ENCODE measurements at places on chromosomes 7 and 10.

DNA sequence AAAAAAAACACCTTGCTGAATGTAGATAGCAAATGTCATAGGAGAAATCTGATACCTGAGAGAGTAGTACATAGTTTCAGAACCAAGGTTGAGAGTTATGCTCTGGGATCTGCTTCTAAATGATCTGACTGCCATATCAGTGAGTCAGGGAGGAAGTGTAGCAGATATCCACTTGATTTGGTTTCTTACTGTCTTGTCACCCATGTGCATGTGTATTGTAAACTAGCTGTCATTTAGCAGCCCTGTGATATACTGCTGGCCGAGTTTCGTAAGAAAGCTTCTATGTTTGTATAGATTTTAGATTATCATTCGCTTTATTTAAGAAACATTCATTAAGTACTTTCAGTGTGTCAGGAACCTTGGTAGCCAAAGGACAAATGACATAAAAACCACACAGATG, 42.0 kb downstream of the SP4 start:
- DNase-seq, result no peak

GRCh38 chr10:43167498-43167889, 29.2 kb downstream of the CSGALNACT2 start:
- DNase-seq, result no peak

GRCh38 chr7:90622670-90623069, 26.5 kb downstream of the CDK14 start:
- no peak for DNase-seq

DNA sequence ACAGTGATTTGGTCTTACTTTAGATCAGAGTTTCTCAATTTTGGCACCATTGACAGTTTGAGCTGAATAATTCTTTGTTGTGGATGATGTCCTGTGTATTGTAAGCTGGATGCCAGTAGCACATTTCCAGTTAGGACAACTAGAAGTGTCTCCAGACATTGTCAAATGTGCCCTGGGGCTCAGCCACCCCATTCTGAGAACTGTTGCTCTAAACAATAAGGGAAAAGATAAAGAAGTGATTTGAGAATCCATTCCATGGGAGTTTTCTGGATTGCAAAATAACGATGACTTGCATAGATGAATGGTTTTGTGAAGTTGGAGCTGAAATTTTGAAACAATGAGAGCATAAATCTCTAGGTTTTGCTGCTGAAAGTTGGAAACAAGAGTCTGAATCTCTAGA, 44.6 kb downstream of the NUP205 start:
- DNase-seq, result no peak

DNA sequence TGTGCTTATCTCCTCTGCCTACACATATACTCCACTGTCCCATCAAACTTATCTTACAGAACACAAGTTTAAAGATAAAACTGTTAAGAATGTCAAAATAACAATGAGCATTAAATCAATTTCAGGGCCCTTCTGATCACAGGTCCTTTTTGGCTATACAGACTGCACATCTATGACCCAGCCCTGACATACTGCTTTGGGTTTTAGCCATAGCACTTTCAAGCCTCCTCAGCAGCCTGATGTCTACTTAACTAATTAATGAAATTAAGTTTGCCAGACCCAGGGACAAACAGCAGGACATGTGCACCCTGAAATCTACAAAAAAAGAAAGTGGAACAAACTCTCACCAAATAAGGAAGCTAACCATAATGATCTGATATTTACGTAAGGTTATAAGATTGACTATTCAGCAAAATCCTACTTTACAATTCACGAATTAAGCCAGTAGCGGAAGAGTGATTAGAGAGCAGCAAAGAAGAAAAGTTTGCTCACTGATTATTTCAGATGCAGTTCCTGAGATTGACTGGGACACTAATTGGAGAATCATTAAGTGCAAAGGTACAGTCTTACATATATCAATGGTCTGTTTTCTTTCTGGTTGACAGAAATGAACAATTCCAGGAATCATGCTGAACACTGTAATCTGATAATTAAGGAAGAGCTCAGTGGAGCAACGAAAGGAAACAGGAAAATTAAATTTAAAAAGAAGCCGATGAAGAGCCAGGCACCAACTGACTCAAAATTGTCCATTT, 669.3 kb upstream of the LRRN3 start:
- DNase-seq, result no peak

- no peak for DNase-seq
Observed at GRCh38 chr10:84258034-84258695, 13.3 kb downstream of the RGR start.

DNA sequence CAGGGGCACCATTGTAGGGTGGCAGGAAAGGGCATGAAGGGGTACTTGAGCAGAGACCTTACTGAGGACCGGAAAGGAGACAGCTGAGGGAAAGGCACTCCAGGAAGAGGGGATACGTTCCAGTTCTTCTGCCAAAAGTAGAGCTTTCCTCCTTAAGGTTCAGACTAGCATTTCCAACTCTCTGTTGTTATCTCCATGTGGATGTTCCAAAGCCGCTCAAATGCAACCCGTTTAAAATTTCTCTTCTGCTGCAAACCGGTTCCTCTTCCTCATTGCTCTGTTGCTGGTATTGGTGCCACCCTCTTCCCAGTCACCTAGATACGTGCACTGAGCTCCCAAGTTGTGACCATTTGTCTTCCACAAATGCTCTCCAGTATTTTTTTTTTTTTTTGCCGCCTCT, 47.5 kb downstream of the TMEM209 start:
- no peak for DNase-seq

DNA sequence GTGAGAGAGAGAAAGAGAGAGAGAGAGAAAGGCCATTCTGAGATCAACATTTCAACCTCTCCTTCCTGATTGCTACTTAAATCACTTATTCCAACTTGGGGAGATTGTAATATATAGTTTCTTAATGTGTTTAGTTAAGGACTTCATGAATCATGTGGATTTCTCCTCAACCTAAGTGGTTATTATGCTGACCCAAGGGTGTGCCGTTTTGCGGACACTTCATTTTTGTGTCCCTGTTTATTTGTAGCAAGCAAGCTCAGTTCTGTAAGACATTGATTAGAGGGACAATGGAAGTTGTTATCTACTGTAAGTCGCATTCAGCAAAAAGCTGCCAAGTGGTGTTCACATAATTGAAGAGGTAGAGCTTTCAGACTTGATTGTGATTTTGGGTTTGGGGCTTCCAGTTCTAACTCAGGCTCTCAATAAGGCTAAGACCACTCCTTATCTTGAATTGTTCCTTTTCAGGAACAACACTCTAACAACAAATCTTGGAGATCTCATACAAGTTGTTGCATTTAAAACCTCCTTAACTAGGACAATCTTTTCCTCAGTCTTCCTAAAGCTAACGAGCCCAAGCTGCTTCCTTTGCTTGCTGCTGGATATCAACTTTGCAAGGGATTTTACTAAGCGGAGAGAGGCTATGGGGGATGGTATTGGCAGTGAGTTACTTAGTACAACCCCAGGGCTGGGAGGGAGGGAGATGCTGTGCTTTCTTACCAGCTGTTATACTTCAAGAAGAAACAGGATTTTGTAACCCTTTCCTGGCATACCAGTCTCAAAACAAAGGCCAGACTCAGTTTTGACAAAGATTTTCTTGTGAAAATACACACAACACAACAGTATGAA, 19.8 kb upstream of the COL1A2 start:
- DNase-seq, result no peak

GRCh38 chr10:11018432-11018841, 765 bp downstream of the CELF2 start:
- DNase-seq, result no peak

DNA sequence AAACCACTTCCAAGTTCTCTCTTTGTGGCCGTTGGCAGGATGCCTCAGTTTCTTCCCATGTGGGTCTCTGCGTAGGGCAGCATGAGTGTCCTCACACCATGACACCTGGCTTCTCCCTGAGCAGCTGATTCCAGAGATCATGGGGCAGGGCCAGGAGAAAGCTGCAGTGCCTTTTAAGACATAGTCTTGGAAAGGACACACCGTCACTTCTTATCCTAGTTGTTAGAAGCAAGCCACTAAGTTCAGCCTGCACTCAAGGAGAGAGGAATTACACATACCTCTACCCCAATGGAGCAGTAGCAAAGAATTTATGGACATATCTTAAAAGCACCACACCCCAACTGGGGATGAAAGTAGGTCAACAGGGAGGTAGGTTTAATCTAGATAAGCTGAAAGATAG, 16.4 kb downstream of the NODAL start:
- DNase-seq, result no peak

DNA sequence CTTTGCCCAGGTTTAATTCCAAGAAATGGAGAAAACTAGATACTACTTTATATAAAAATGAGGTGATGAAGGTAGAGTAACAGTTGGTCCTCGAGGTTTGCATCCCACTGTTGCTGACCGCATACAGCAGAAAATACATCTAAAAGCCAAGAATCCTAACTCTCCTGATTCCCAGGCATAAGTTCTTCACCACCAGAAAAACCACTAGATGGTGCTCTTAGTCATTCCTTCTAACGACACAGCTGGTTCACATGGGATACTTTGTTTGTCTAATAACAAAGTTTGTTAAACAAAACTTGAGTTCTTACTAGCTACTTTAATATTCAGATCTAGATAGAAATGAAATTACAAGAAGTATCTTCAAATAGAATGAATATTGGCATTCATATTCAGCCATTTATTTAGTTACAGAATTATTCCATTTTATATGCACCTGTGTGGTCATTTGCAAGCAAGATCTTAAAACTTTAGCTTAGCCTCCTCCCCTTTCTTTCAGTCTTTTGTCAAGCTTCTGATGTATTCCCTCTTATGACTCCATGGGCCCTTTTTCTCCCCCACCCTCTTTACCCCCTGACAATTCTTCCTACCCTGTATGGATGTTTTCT, 54.1 kb upstream of the CYP26C1 start:
- no peak for DNase-seq

- no peak for DNase-seq
Observed at GRCh38 chr7:105935250-105935649, 27.8 kb upstream of the CDHR3 start.

DNA sequence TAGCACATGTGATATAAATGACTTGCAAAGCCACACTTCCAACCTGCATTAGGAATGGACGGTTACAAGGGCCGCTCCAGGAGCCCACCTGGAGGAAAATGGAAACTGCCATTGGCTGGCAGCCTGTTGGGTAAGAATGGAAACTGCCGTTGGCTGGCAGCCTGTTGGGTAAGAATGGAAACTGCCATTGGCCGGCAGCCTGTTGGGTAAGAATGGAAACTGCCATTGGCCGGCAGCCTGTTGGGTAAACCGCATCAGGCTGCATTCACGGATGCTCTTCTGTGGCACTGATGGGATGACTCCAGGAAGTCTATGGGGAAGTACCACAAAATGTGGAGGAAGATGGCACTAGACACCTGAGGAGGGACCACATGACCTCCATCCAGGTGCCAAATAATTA, 143.1 kb downstream of the DPP6 start:
- no peak for DNase-seq

GRCh38 chr7:114087653-114088469, 169.1 kb upstream of the PPP1R3A start:
- DNase-seq, result no peak

DNA sequence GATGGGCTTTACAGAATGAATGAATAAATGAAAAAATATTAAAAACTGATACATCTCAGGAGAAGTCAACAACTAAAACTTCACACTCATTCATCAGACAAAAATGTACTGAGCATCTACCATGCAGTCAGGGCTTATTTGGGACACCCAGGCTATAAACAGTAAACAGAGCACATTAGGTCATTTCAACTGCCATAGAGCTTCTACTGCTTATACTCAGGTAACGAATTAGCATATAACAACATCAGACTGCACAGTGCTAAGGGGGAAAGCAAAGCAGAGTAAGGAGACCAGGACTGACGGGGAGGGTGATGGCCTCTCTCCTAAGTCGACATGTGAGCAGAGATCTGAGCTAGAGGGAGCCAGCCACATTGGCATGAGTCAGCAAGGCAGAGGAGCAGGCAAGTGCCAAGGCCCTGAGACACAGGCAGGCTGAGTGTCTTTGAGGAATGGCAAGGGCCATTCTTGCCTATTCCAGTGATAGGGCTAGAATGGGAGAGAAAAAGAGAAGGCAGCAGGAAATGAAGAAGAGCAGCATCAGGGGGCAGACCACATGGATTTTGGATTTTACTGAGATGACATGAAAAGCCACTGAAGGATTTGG, 528.9 kb downstream of the PARD3 start:
- no peak for DNase-seq

DNA sequence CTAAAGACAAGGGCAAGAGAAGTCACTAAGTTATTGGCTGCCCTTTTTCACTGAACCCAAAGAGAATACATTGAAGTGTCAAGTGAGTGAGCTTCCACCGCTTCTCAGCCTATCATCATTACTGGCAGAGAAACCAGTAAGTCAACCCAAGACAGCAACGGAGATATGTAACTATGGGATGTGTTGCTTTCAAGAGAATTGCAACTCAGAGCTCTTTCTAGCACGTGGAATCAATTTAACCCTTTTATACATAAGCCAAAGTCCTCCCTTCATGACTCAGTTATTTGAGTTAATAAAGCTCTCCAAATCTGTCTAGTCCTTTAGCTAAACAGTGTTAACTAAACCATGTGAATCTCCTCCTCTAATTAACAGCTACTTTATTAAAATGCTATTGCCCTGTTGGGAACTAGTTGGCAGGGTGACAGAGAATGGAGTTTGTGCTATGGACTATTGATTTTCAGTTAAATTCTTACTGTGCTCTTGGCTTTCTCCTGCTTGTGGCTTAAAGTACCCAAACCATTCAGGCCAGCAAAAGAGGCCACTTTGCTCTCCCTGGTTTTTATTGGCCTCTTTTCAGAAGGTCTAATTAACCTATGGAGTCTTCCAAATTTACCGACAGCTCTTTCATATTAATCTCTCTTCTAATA, 287.7 kb downstream of the NRG3 start:
- no peak for DNase-seq

GRCh38 chr7:21077602-21078001, 290.9 kb upstream of the SP8 start:
- DNase-seq, result no peak

DNA sequence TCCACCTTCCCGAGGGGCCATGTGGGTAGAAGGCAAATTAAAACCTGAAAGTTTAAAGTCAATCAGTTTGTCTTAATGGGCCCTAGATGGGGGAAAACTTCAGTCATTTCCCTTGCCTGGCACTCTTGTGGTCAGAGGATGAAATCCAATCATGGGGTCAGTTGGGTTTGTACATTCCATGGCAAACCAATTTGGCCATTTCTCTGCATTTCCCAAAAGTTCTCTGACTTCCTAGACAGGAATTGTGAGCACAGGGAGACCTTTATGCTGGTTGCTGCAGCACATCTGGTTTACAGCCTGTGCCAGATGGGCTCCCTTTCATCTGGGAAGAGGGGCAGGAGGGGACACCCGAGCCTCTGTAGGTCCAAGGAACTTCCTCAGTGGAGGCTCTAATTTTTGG, 113.0 kb downstream of the CYP26A1 start:
- no peak for DNase-seq

- DNase-seq, result no peak
Observed at GRCh38 chr10:71434760-71435394, 38.2 kb downstream of the CDH23 start.

Measured in activated T-cell treated with anti-CD3 and anti-CD28 coated beads for 4 hours (primary cell).